ENCODE measurements at places on chromosomes 16 and 17.

DNA sequence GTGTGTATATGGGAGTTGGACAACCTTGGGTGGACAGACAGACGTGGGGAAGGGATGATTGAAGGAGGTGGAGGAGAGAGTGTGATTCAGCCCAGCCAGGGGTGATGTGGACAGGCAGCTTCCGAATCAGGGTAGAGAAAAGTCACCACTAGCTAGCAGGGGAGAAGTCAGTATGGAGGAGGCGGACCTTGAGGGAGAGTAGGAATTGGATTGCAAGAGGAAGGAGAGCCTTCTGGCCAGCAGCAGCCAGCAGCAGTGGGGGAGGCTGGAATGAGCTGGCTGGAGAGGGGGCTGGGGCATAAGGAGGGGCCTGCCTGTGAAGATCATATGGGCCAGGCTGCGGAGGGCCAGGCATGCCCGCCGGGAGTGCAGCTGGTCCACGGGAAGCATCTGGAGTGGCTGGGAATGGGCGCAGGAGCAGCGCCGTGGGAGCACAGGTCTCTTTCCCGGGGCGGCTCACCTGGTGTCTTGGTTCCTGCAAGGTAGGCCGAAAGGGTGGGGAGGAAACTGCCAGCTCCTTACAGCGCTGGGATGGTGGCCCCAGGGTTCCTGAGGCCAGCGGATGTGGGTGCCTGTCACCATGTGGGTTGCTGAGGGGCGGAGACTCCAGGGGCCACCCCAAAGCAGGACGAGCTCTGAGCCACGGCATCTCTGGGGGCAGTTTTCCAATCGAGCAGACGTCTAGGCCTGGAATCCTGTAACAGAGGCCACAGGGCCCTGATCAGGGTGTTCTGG lies 235.3 kb downstream of the SEC14L1 start:
- DNase-seq: no peak

DNA sequence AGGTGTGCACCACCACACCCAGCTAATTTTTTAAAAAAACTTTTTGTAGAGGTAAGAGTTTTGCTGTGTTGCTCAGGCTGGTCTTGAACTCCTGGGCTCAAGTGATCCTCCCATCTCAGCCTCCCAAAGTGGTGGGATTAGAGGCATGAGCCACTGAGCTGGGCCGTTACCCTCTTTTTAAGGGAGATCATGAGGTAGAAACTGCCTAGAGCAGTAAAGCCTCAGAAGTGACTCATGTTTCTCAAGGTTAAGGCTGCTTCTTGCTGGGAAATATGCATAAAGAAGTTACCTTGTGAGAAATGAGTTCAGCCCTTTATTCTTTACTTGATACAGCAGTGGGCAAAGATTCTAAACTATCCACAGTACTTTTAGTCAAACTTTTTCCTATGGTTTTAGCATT lies 38.2 kb downstream of the GRB2 start:
- DNase-seq: no peak

- no peak for DNase-seq
Measured at GRCh38 chr16:4360538-4361021, 9.5 kb upstream of the PAM16 start.

DNA sequence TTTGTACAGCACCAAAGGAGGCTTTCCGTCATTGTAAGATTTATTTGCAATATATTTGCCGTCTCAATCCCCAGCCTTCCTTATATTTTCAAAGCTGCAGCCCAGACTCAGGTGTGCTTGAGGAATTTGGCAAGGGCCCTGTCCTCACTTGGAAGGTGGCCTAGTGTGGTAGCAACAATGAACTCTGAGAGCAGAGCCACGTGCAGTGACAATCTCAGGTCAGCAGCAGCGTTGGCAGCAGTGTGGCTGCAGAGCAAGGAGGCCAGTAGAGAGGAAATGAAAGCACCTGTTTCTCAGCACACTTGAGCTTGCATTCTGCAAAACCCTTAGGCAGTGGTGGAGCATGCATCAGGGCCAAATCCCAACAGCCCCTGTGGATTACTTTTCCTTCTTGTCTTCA lies 613.5 kb downstream of the RBFOX1 start:
- DNase-seq: no peak

- peak; percentile 53 for DNase-seq
Measured at GRCh38 chr17:36752096-36752888, 150.9 kb downstream of the MRM1 start.

DNA sequence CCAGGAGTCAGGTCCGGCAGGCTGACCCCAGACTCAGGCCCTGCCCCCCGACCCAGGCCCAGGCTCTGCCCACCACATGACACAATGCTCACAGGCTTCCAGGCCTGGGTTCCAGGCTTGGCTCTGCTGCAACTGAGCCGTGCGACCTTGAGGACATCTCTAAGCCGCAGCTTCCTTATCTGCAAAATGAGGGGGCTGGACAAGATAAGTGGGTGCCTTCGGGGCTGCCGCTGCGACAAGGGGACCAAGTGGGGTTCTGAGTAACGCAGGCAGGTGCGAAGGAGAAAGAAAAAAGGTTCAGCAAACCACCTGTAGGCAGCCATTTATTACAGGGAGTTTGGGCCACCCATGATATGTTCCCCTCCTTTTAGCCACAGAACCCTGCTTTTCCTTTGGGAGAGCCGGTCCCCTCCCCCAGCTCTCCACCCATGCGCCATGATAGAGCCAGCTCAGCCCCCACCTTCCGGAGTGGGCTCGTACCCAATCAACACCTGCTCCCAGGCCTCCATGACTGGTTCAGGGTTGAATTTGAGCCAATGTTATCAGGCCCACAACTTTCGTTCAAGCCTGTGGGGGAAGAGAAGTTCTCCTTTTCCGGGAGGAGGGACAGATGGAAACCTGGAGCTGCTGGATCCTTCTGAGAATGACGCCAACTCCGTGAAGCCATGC lies 38.2 kb downstream of the RTN4RL1 start:
- no peak for DNase-seq

GRCh38 chr16:19479302-19479721 lies 42.6 kb downstream of the GDE1 start:
- no peak for DNase-seq

DNA sequence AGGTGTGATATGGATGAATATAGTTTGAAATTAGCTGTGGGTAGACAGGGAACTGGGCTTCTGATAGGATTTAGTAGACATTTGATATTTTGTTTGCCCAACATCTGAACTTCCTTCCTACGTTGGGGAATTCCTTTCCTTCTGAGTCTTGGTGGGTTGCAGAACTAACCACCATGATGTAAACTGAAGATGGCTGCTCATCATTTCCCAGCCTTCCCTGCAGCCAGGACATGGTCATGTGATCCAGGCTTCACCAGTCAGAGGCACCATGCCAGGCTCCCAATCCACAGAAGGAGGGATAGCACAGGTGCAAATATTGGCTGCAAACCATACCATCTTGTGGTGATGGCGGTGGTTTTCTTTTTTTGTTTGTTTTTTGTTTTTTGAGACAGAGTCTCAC lies 57.4 kb downstream of the EMP2 start:
- no peak for DNase-seq

DNA sequence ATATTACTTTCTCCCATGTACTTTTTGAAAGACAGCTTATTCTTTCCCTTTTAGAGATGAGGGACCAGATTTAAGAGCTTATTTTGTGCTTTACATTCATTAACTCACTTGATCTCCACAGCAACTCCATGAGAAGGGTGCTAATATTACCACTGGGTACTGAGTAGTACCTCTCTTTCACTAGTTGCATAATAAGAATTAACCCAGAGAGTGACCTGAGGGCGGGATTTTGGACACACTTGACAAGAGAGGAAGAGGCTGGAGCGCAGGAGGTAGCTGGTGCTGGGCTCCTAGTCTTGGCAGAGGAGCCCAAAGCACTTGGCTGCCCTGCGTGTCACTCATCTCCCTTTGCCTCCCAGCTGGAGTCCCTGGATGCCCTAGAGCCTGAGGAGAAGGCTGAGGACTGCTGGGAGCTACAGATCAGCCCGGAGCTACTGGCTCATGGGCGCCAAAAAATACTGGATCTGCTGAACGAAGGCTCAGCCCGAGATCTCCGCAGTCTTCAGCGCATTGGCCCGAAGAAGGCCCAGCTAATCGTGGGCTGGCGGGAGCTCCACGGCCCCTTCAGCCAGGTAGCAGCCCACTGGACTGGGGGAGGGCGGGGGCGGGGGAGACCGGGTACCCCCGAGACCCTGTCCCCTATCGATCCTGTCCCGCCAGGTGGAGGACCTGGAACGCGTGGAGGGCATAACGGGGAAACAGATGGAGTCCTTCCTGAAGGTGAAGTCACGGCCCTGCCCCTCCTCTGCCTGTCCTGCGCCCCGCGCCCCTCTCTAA lies 1.7 kb upstream of the MAZ start:
- peak; percentile 45 for DNase-seq

- DNase-seq: no peak
Measured at GRCh38 chr17:45106582-45106981, 25.7 kb downstream of the PLCD3 start.

GRCh38 chr16:84993926-84994325 lies 17.4 kb downstream of the ZDHHC7 start:
- no peak for DNase-seq

- no peak for DNase-seq
Measured at GRCh38 chr16:23145608-23146007, 3.6 kb downstream of the USP31 start.
